Renal cortex interstitium (tissue), 15 donors: ENCODE measurements at places on chromosomes 11 and 22. TPM values are rescaled to one million over a fixed set of nuclear protein-coding genes. Genes with fewer than 3 reads are reported as not detected.

DNA sequence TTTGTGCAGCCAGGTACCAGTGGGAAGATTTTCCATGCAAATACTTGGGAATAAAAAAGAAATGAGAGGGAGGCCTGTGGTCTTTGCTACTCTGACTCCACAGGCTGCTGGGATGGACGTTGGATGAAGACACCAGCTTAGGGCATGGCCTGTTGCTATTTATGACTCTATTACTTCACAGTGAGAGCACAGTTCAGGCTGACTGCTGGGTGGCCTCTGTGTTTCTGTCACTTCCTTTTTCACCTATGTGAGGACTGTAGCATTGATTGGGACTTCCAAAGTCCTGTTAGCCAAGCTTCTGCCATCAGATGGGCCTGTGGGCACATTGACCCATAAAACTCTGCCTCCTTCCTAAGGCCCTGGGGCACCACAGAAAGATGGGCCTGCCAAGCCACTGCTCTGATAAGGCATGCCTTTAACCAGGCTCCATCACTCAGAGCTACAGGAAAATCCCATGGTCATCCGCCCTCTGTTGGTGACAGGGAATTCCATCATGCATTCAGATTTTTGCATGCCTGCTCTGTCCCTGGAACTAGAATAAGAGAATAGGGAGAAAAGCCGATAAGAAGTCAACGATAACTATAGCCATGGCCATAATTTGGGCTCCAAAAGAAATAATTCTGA is 64.6 kb downstream of the KCNJ1 start:
- no peak for DNase-seq

GRCh38 chr11:91308069-91308468 is 916.5 kb upstream of the FAT3 start:
- no peak for DNase-seq

OR52H1 gene
- polyA plus RNA-seq: not detected

DEUP1 gene
- 1.9 TPM for polyA plus RNA-seq

GRCh38 chr22:31049815-31050420 is 31.2 kb upstream of the SMTN start:
- no peak for DNase-seq

- no peak for DNase-seq
Observed at GRCh38 chr22:33883961-33884808, 36.1 kb downstream of the LARGE1 start.

PRRG4 gene
- polyA plus RNA-seq: 7.9 TPM

DNA sequence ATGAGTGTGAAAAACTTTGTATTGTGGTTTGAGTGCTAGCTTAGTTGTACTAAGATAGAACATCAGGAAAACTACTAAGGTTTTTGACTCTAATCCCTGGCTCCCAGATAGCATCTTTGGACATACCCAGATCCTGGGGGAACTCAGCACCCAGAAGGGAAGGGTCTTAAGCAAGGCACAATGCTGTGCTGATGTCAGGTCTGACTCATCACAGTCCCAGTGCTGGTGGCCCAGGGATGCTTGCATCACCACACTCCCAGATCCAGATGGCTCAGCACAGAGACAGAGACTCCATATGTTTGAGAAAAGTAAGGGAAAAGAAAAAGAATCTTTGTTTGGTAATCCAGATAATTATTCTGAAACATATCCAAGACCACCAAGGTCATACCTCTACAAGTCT is 18.3 kb upstream of the OR56A3 start:
- DNase-seq: no peak

DNA sequence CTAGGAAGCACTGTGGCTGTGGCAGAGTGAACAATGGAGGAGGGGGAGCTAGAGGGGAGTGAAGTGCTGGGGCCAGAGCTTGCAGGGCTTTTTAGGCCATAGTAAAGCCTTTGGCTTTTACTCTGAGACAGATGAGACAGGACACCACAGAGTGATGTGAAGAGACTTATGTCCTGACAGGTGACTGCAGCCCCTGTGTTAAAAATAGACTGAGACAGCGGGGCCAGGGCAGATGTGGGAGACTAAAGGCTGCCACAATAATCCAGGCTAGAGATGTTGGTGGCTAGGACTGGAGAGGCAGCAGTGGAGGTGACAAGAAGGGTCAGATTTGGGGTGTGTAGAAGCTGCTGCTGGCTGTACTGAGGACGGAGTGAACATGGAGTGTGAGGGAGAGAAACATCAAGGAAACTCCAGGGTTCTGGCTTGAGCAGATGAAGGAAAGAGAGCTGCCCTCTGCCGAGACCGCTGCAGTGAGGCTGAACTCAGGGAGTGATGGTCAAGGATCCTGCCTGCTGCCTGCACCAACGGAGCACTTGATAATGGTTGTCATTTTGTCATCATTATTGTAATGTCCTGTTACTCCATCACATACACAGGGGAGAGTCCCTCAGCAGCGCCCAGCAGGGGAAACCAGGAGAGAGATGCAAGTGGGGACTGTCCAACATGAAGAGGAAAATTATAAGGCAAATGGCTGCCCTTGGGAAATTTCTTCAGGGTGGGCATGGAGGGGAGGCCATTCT is 27.4 kb downstream of the SLC43A1 start:
- no peak for DNase-seq

- DNase-seq: no peak
Observed at GRCh38 chr11:41498726-41499125, 39.3 kb upstream of the LRRC4C start.

- DNase-seq: no peak
Observed at GRCh38 chr11:124832571-124832970, 32.4 kb upstream of the MSANTD2 start.

GRCh38 chr11:75103380-75104026 is 6.8 kb upstream of the OR2AT4 start:
- DNase-seq: no peak

CEP126 gene
- polyA plus RNA-seq: 4.0 TPM

GRCh38 chr11:40290171-40290631 is 1169.3 kb downstream of the LRRC4C start:
- no peak for DNase-seq

CALCA gene
- 15.2 TPM for polyA plus RNA-seq

- DNase-seq: no peak
Observed at GRCh38 chr11:23644443-23644842, 784.2 kb upstream of the CCDC179 start.

MYBPC3 gene
- polyA plus RNA-seq: not detected

GRCh38 chr22:46263216-46263590 is at the start of gene PKDREJ:
Gene PKDREJ, minus strand, starts transcription at chr22:46263343. Its CDS starts 21 bp downstream, at chr22:46263322.
- DNase-seq: no peak

- no peak for DNase-seq
Observed at GRCh38 chr22:34159491-34159890, 239.2 kb upstream of the LARGE1 start.

DNA sequence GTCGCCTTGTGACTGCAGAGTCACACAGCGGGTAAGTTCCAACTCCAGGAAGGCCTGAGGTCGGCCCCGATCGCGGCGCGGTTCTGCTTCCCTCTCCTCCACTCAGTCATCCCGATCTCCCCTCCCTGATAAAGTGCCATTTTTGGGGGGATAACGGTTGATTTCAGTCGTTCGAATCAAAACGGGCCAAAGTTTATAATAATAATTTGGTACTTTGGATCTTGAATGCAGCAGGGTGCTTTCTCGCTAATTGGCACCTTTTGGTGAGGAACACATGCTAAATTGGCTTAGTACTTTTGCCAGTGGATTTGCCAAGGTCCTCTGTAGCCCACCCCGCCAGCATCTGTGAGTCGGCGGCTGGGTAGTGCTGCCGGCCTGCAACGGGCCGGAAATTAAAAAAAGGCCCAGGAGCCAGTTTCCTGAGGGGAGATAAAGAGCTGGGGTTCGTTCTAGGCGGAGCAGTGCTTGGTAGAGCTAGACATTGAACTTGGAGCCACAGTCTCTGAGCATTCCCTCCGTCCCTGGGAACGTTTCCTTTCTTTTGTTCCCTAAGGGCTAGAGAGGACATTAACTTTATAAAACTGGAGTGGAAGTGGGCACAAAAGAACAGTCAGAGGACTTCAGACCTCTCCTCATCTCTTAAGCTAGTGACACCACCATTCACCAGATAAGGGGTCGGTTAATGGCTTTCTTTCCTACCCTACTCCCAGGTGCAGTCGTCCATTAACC is 997 bp downstream of the UBE2L3 start:
- DNase-seq: no peak

GRCh38 chr11:110774138-110775014 is 62.1 kb upstream of the ARHGAP20 start:
- no peak for DNase-seq

CAPN1 gene
- polyA plus RNA-seq: 82.9 TPM

- DNase-seq: no peak
Observed at GRCh38 chr11:46490666-46491065, 99.1 kb upstream of the CHRM4 start.

GRCh38 chr22:35656284-35656752 is 8.1 kb downstream of the APOL6 start:
- no peak for DNase-seq

- no peak for DNase-seq
Observed at GRCh38 chr22:33007485-33007884, 50.7 kb downstream of the SYN3 start.

MAP6 gene
- 5.7 TPM for polyA plus RNA-seq

DNA sequence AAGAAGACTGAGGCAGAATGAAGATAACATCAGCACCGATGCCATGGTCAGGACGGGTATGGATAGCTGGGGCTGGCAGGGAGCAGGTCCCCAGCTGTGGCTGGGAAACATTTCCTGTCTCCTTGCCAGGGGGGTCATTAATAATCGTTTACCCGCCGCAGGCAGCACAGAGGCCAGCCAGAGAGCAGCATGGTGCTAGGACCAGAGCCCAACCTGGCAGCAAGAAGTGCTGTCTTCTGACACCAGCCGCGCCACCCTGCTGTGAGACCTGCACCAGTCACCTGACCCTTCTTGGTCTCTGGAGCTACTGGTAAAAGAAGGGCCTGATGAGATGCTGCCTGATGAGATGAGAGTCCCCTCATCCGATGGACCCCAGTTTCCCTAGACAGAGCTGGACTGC is 36.3 kb downstream of the PDE2A start:
- no peak for DNase-seq

CCDC82 gene
- 54.3 TPM for polyA plus RNA-seq
